ENCODE measurements at places on chromosomes 3 and 15.

GRCh38 chr3:133408961-133409360 is 9.1 kb downstream of the BFSP2 start:
- no peak for DNase-seq

DNA sequence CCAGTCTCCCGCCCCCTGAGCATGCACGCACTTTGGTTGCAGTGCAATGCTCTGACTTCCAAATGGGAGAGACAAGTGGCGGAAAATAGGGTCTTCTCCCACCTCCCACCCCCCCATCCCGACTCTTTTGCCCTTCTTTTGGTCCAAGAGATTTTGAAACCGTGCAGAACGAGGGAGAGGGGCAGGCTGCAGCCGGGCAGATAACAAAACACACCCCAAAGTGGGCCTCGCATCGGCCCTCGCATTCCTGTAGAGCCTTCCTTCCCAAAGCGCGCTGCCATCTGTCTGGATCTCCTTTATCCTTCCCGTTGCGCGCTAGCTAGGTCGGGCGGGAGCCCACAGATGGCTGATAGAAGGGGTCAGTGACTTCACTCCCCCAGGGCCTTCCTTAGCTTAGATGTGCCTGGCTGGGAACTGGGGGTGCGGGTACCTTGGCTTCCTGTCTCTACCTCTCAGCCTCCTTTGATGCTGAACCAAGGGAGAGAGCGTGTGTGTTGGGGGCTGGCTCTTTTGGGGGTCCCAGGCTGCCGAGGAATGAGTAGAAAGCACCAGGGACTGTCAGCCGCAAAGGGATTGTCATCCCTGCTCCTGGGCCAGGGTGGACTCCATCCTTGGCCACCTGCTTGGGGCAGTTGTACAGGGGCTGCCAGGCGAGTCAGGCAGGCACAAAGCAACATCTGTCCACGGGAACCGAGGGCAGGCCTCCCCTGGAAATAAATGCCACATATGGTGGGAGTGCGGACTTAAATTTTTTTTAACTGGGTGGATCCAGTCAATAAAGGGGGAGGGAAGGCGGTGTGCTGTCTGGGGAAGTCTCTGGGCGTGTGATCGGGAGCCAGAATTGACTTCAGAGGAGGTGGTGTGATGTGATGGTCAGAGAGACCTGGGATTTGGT is 1.8 kb downstream of the SMAD3 start:
- no peak for DNase-seq

DNA sequence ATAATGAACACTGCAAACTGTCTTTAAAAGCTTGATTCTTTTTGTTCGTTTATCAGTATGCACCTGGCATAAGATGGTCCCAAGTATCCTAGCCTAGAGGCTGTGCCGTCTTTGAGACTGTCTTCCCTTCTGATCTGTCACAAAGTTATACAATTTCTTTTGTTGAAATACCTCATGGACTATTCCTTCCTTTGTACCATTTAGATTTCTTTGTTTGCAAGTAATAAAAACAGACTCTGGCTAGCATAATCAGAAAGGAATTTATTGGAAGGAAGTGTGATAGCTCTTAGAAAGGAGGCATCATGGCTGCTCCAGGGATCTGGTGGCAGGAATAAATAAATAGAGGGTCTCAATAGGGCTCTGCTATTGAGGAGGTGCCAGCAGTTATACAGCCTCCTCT is 280.4 kb downstream of the SLC9A9 start:
- DNase-seq: no peak

DNA sequence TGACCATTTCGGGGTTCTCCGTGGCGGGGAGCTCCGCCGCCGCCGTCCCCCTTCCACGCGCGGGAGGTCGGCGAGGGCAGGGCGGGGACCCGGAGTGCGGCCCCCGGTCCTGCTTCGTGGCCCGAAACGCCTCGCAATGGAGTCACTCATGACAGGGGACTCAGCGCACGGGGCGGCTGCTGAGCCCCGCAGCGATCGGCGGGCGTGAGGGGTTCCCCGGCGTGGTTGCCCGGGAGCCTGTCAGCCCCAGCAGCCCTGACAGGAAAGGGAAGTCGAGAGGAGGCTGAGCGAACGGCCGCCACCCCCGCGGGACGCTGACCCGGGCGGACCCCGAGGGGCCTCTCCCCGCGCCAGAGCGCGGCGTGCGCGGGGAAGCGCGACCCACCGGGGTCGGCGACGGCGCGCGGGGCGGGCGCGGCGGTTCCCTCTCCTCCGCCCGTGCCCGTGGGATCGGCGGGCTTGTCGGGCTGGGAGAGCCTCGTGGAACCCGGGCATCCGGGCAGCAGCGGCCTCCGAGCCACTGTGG is 564 bp upstream of the PIGZ start:
- peak; percentile 28 for DNase-seq

- DNase-seq: no peak
Observed at GRCh38 chr15:70643106-70643782, 120.1 kb downstream of the UACA start.

DNA sequence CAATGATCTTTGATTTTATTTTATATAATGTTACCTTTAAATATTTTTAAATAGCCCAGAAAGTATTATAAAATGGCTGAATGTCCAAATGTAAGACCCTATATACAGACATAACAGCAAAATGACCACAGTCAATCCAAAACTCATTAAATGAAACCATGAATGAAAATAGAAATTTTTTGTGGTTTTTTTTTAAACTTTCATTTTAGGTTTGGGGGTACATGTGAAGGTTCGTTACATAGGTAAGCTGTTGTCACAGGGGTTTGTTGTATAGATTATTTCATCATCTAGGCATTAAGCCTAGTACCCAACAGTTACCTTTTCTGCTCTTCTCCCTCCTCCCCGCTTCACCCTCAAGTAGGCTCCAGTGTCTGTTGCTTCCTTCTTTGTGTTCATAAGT is 108.8 kb downstream of the FAIM start:
- no peak for DNase-seq

DNA sequence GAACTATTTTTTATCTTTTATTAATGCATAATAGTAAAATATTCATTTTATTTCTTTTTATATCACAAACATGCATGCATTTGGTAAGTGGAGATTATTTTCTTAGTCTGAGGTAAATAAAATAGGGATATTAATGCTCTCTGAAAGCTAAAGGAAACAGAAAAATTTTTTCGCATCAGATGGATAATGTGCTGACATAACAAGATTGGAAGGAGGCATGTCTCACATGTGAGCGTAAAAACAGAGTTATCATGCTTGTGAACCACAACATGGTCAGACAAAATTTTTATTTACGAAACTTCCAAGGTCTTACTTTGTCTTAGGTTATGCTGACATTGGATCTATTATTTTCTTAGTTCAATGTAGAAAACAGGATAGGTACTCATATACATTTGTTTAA is 166.1 kb downstream of the SPATA16 start:
- DNase-seq: no peak

DNA sequence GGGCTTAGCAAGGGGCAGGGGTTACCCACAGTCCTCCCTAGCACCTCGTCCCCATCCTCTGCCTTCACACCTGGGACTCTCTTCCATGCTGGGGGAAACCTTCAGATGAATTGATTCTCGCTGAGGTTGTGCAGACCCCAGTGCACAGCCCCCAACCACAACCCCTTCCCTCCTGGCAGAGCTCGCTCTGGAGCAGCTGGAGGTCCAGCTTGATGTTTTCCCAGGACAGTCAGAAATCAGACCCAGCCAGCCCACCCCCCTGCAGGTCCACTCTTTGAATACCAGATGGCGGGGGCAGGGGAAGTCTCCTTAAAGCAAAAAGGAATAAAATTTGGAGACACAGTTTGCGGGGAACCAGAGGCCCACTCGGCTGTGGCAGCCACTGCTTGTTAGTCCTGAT is 234.4 kb downstream of the XXYLT1 start:
- DNase-seq: no peak

- DNase-seq: no peak
Observed at GRCh38 chr3:94378322-94378721, 315.5 kb downstream of the NSUN3 start.

- DNase-seq: no peak
Observed at GRCh38 chr3:120615847-120616609, 19.9 kb downstream of the NDUFB4 start.

DNA sequence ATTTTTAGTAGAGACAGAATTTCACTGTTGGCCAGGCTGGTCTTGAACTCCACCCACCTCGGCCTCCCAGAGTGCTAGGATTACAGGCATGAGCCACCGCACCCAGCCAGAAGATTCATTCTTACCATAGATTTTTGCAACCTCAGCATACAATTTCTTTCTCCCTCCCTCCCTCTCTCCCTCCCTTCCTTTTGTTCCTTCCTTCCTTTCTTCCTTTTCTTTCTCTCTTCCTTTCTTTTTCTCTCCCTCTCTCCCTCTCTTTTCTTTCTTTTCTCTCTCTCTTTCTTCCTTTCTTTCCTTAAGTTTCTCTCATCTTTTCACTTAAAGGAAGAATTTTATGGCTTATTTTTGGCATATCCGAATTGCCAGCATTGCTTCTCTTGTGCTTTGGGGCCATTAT is 58.0 kb downstream of the PRKAR2A start:
- DNase-seq: no peak

DNA sequence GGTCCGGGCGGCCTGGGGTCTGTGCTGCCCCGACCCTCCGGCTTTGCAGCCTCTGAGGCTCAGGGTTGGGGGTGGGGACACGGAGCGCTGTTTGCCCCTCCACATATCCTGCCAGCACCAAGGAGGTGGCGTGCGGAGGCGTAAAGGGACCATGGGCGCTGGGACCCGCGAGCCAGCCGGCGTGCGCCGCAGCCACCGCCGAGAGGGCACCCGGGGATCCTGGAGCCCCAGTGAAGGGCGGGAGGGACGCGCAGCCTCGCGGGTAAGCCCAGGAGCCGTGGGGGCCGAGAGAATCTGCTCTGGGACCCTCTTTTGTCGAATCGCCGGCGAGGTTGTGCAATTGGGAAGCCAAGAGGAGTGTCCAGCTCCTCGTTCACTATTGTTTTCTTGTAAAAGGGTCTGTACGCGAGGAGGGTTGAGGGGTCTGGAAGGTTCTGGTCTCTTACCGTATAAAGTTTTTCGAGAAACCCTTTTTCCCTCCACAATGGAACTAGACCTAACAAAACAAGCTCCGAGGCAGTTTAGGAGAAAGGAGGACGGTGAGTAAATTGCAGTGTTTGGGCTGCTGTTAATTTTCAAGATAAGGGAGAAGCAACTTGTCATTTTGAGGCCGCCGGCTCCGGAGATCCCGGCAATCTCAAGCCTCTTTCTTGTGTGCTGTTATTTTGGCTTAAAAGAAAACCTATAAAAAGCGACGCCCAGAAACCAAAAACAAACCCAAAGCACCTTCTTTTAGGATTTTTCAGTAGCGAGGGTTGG is 29.9 kb upstream of the ST3GAL6 start:
- no peak for DNase-seq

DNA sequence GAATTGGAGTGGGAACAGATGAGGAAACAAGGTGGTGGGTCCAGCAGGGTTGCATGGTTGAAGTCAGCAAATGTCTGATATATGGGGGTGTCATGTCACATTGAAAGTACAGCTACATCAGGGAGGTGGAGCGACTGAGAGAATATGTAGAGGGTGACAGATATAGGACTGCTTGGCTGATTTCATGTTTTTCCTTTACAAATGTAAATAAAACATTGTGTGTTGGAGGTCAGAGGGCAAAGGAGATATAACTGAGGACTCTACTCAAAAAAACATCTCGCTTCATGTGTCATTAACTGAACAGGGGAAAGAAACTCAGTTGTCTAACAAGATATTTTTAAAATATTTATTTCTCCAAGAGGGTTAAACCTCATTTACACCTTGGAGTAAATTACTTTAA is 177.7 kb downstream of the TIGIT start:
- no peak for DNase-seq

- DNase-seq: no peak
Observed at GRCh38 chr3:52534281-52535183, 875 bp upstream of the NT5DC2 start.

DNA sequence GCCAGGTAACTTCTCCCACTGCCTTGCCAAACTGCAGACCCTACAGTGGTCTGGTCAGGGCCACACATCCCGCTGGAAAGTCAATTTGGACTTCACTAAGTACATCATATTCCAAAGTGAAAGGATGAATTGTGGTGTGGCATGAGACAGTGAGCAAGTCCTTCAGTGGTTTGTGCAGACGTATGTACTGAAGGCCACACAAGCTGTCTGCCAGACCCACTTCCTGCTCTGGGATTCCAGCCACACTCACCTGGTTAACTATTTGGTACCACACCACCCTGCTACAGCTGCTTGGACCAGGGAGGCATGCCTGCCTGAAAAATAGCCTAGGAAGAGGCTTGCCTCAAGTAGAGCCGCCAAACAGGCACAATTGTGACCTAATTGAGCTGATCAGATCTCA is 94.1 kb upstream of the STRIT1 start:
- no peak for DNase-seq

All from activated CD4-positive, alpha-beta T cell treated with anti-CD3 and anti-CD28 coated beads, Interleukin-2, amount 50 U/mL, for 24 hours (primary cell).